ENCODE measurements at places on chromosomes 2 and 18. TPM values are rescaled to one million over a fixed set of nuclear protein-coding genes. Genes with fewer than 3 reads are reported as not detected.

The PTPRM gene
- 3.4 TPM for total RNA-seq

The THUMPD2 gene
- total RNA-seq: 11.8 TPM

The RAPH1 gene
- total RNA-seq: 1.4 TPM

The GREB1 gene
- 0.43 TPM for total RNA-seq

The CRACDL gene
- total RNA-seq: 0.20 TPM

The ELOA2 gene
- not detected for total RNA-seq

The RAMP1 gene
- 17.4 TPM for total RNA-seq

The GPR75 gene
- total RNA-seq: 2.3 TPM

The ESPNL gene
- total RNA-seq: 0.05 TPM

The WNT10A gene
- 0.15 TPM for total RNA-seq

The CDK15 gene
- not detected for total RNA-seq

The MBP gene
- 94.9 TPM for total RNA-seq

The TMEM200C gene
- not detected for total RNA-seq

The FASTKD1 gene
- 37.9 TPM for total RNA-seq

The NEB gene
- 0.65 TPM for total RNA-seq

The DSG1 gene
- total RNA-seq: not detected

The IL36B gene
- total RNA-seq: not detected

The GTF2A1L gene
- total RNA-seq: not detected

The EGR4 gene
- total RNA-seq: not detected

The DCC gene
- not detected for total RNA-seq

The COQ10B gene
- 17.6 TPM for total RNA-seq

The TXNDC2 gene
- total RNA-seq: not detected

The TEKT4 gene
- total RNA-seq: not detected

The ZNF385B gene
- not detected for total RNA-seq

The FSIP2 gene
- 0.08 TPM for total RNA-seq

The LOXHD1 gene
- total RNA-seq: 0.13 TPM

The FNDC4 gene
- not detected for total RNA-seq

The MC4R gene
- total RNA-seq: not detected

The DYSF gene
- not detected for total RNA-seq

The TMEM182 gene
- 1.8 TPM for total RNA-seq

The HOXD10 gene
- total RNA-seq: not detected

The PIEZO2 gene
- not detected for total RNA-seq

The CNOT11 gene
- 62.6 TPM for total RNA-seq

The PAX8 gene
- total RNA-seq: 1.9 TPM

The DES gene
- total RNA-seq: not detected

The LYG1 gene
- 1.2 TPM for total RNA-seq

The GALNT14 gene
- not detected for total RNA-seq

The GAREM2 gene
- total RNA-seq: 2.7 TPM

The FAP gene
- not detected for total RNA-seq

The MLPH gene
- not detected for total RNA-seq

The FAM124B gene
- 0.55 TPM for total RNA-seq

The APOB gene
- not detected for total RNA-seq

The AMER3 gene
- total RNA-seq: not detected

The MOGAT1 gene
- total RNA-seq: not detected

The QPCT gene
- not detected for total RNA-seq

The CYS1 gene
- total RNA-seq: 0.28 TPM

The TWIST2 gene
- not detected for total RNA-seq

The SERPINB7 gene
- total RNA-seq: not detected

The KCTD18 gene
- 17.6 TPM for total RNA-seq

The STAT4 gene
- 166 TPM for total RNA-seq

The UGT1A4 gene
- total RNA-seq: not detected

The CHRNG gene
- not detected for total RNA-seq

The GALNT13 gene
- total RNA-seq: 0.14 TPM

The ASXL3 gene
- not detected for total RNA-seq

The GALNT3 gene
- total RNA-seq: 8.5 TPM

The MYOM1 gene
- total RNA-seq: 2.0 TPM

The ABCG5 gene
- not detected for total RNA-seq

The PLEK gene
- total RNA-seq: 1.9 TPM

The CXCR2 gene
- 0.17 TPM for total RNA-seq

The TFPI gene
- total RNA-seq: not detected
